ENCODE measurements at places on chromosomes 11 and 22. TPM values are rescaled to one million over a fixed set of nuclear protein-coding genes. Genes with fewer than 3 reads are reported as not detected.

Gene CD3G
- total RNA-seq, result not detected

Gene E2F8
- total RNA-seq, result 1.1 TPM

Gene MPZL3
- 0.36 TPM for total RNA-seq

Gene FREY1
- total RNA-seq, result not detected

Gene FKBP2
- 62.5 TPM for total RNA-seq

Gene ELFN2
- 0.83 TPM for total RNA-seq

Gene BACE1
- total RNA-seq, result 29.2 TPM

Gene STK33
- 2.3 TPM for total RNA-seq

DNA sequence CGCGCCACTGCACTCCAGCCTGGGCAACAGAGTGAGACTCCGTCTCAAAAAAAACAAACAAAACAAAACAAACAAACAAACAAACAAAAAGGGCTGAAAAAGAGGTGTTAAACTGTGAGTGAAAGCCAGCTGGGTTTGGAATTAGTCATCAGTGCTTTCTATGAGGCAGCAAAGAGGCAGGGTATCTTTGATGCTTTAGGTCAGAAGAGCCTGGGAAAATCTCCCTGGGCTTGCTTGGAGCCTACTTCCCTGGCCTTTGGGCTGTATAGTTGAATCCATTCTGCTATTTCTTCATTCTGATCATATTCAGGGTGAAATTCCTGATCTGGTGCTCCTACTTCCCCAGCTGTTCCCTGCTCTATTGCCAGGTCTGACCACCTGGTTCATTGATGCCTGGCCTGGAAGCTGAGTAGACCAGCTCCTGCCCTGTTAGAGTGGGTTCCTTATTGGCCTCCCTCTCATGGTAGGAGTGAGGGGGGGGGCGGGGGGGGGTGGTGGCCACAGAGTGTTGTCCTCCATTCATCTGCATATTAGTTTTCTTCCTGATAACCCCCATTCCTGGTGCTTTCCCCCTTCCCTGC, 65.6 kb downstream of the INSC start:
- no peaks in the 10 kb centered on the region for H3K36me3 ChIP-seq
- no peak overlapping the region for H3K4me3 ChIP-seq
- no peaks in the 10 kb centered on the region for H3K27me3 ChIP-seq
- peaks cover 9% of the 10 kb centered on the region for H3K4me1 ChIP-seq
- H3K27ac ChIP-seq, result no peak overlapping the region

- H3K27me3 ChIP-seq, result no peaks in the 10 kb centered on the region
- H3K36me3 ChIP-seq, result peaks cover 47% of the 10 kb centered on the region
- H3K4me1 ChIP-seq, result peaks cover 3% of the 10 kb centered on the region
- H3K4me3 ChIP-seq, result no peak overlapping the region
- peak overlapping the region; percentile 9 for H3K27ac ChIP-seq
- DNase-seq, result peak; percentile 43
These were observed 14.7 kb downstream of the GGA1 start for GRCh38 chr22:37623075-37624016.

DNA sequence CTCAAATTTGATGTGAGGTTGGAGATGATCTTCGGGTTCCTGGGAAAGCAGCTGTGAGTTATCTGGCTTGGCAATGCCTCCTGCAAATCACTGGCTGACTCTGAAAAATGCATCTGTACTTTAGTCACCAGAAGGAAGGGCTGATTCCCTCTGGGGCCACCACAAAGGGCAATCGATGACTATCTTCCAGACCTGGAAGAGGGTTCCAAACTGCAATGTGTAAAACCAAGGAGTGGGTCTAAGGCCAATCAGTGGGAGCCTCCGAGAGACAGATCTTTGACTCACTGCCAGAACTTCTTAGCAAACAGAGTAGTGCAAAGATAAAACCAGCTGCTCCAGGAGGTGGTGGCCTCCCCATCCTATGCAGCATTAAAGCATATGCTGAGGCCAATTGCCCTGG, 29.1 kb upstream of the PAK1 start:
- H3K27me3 ChIP-seq, result peaks cover 17% of the 10 kb centered on the region
- H3K27ac ChIP-seq, result no peak overlapping the region
- no peaks in the 10 kb centered on the region for H3K36me3 ChIP-seq
- DNase-seq, result peak; percentile 19
- no peak overlapping the region for H3K4me3 ChIP-seq

DNA sequence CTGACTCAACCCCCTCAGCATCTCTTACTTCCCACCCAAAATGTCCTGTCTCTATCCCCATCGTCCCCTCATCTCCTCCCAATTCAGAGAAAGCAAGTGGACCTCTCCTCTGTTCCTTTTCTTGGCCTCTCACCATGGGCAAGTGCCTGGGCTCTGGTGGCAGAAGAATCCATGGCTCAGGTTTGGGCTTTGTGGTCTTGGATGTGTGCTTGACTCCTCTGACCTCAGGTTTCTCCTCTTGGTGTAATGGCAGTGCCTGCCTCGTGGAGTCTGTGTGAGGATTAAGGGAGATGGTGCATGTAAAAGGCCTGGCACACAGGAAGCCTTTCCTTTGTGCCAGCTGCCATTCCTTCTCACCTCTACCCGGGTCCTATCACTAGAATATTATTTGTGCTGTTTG, 3.2 kb downstream of the BMAL1 start:
- H3K4me1 ChIP-seq, result peaks cover 4% of the 10 kb centered on the region
- no peaks in the 10 kb centered on the region for H3K36me3 ChIP-seq
- H3K27ac ChIP-seq, result no peak overlapping the region
- no peaks in the 10 kb centered on the region for H3K27me3 ChIP-seq
- no peak overlapping the region for H3K4me3 ChIP-seq

- no peak for DNase-seq
- no peaks in the 10 kb centered on the region for H3K4me1 ChIP-seq
- peaks cover 8% of the 10 kb centered on the region for H3K27me3 ChIP-seq
- no peaks in the 10 kb centered on the region for H3K36me3 ChIP-seq
These were observed 60.5 kb upstream of the CHST1 start for GRCh38 chr11:45725776-45726492.

DNA sequence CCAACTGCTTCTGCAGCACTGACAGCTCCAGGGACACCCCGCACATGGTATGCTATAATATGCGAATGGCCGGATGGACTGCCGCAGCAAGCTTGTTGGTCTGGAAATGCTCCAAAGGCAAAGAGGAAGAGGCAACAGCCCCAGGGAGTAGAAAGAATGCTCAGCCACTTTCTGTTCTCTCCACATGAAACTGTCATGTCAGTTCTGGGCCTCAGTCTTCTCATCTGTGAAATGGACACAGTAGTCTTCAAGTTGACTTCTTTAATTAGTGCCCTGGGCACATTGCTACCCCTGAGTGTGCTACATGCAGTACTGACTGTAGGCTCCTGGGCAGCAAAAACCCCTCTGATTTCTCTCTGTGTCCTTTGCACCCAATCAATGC, 19.9 kb downstream of the IL10RA start:
- no peaks in the 10 kb centered on the region for H3K4me1 ChIP-seq
- DNase-seq, result no peak
- no peaks in the 10 kb centered on the region for H3K36me3 ChIP-seq
- no peaks in the 10 kb centered on the region for H3K27me3 ChIP-seq

GRCh38 chr22:20111045-20111688, 4.7 kb upstream of the RANBP1 start:
- H3K4me3 ChIP-seq, result no peak overlapping the region
- H3K36me3 ChIP-seq, result peaks cover 87% of the 10 kb centered on the region

- peaks cover under 1% of the 10 kb centered on the region for H3K36me3 ChIP-seq
- H3K4me3 ChIP-seq, result no peak overlapping the region
- H3K27ac ChIP-seq, result no peak overlapping the region
- H3K4me1 ChIP-seq, result peaks cover 11% of the 10 kb centered on the region
These were observed 25.0 kb downstream of the SWAP70 start for GRCh38 chr11:9688716-9689511.

DNA sequence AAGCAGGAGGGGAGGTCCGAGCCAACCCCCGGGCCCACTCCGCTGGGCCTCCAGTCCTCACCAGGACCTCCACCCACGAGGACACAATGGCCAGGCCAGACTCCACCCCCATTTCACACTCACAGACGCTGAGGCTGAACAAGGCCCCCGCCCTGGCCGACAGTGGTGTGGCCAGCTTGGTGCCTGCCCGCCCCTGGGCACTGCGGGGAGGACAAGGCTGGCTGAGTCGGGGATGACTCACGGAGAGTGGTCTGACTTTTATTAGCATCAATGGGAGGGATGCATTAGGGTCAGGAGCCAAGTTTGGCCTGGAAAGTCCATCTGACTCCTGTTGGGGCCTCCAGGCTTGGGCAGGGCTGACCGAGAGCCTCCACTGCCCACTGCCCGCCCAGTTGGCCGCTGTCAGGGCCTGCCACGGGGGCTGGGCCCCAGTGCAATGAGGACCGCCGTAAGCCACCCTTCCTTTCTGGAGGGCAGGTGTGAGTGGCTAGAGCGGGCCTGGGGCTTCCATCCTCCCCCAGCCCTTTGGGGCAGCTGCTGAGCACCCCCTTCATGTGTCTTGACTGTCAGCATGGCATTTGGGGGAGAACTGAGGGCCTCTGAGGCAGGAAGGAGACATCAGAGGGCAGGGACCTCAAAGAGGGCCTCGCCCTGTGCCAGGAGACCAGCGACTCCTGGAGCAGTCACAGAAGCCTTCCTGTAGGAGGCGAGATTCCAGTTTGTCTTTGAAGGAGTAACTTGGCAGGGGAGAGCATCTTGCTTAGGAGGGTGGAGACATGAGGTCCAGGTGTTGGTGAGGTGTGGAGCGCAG, 10.6 kb downstream of the TSPAN32 start:
- peaks cover 20% of the 10 kb centered on the region for H3K4me1 ChIP-seq
- H3K27ac ChIP-seq, result no peak overlapping the region
- H3K4me3 ChIP-seq, result no peak overlapping the region
- DNase-seq, result peak; percentile 49
- no peaks in the 10 kb centered on the region for H3K36me3 ChIP-seq

DNA sequence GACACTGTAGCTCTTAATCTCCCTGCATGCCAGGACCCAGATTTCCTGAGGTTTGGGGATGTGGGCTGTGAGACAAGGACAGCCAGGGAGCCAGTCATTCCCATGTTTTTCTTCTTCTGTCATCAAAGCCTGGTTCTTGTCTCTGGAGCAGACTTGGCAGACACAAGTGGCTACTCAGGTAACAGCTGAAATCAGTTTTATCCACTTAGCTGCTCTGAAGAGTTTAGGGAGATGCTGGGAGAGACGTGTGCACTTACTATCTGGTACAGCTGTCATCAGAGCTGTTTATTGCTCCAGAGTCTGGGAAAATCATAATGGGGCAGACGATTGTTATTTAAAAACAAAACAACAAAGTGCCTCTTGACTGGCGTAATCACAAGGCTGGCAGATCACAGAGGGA, 56.6 kb downstream of the CSNK2A3 start:
- peaks cover 12% of the 10 kb centered on the region for H3K27me3 ChIP-seq
- no peak overlapping the region for H3K27ac ChIP-seq
- no peaks in the 10 kb centered on the region for H3K4me1 ChIP-seq
- H3K36me3 ChIP-seq, result no peaks in the 10 kb centered on the region
- DNase-seq, result no peak
- H3K4me3 ChIP-seq, result no peak overlapping the region

Measured in IMR-90 (cell line).